ENCODE measurements at places on chromosomes 6 and 20.

- DNase-seq: no peak
Measured at GRCh38 chr20:37676440-37676839, 17.4 kb upstream of the CTNNBL1 start.

DNA sequence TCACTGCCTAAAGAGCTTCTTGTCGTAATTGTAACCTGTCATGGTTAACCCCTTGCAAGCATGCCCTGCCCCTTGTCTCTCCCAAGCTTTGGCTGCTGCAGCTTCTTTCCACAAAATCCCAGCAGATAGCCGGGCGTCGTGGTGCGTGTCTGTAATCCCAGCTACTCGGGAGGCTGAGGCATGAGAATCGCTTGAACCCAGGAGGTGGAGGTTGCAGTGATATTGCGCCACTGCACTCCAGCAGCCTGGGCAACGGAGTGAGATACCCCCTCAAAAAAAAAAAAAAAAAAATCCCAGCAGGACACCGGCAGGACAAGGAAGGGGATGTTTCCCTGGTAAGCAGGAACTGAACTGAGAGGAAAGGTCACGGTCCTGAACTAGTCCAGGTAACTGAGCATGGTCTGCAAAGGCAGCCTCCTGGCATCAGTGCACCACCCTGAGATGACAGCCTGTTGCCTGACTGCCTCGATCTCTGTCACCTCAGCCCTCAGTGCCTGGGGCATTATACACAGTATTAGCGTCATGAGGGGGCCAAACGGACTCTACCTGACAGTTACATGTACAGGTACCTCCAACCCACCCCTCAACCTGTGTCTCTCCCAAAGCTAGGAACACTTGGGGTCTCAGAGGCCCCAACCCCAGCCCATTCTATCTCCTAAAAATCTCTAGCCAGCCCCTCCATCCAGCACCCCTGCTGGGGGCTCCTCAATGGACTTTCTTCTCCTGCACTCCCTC lies 1.8 kb downstream of the LZTS3 start:
- no peak for DNase-seq

- DNase-seq: peak; percentile 28
Measured at GRCh38 chr20:16761305-16761829, 13.2 kb downstream of the OTOR start.

DNA sequence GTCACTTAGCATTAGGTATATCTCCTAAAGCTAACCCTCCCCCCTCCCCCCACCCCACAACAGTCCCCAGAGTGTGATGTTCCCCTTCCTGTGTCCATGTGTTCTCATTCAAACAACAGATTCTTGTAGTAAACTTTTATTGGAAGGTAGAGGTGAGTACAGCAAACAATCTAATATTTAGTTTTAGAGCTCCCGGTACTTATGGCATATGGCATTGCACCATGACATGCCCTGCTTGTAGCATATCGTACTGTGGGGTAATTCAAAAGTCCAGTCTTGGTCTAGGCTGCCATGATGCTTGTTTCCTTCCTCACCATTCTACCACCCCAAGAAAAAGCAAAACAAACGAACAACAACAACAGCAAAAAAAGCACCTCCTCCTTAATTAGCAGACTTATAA lies 289.5 kb downstream of the ZNF217 start:
- DNase-seq: no peak
